Central memory CD8-positive, alpha-beta T cell (primary cell): ENCODE measurements at places on chromosomes 6 and 20.

GRCh38 chr6:7047966-7048365, 59.8 kb upstream of the RREB1 start:
- DNase-seq = no peak

GRCh38 chr6:153436351-153436750, 305.3 kb upstream of the RGS17 start:
- no peak for DNase-seq

- DNase-seq = no peak
Measured at GRCh38 chr6:129212081-129212480, 329.1 kb downstream of the LAMA2 start.

DNA sequence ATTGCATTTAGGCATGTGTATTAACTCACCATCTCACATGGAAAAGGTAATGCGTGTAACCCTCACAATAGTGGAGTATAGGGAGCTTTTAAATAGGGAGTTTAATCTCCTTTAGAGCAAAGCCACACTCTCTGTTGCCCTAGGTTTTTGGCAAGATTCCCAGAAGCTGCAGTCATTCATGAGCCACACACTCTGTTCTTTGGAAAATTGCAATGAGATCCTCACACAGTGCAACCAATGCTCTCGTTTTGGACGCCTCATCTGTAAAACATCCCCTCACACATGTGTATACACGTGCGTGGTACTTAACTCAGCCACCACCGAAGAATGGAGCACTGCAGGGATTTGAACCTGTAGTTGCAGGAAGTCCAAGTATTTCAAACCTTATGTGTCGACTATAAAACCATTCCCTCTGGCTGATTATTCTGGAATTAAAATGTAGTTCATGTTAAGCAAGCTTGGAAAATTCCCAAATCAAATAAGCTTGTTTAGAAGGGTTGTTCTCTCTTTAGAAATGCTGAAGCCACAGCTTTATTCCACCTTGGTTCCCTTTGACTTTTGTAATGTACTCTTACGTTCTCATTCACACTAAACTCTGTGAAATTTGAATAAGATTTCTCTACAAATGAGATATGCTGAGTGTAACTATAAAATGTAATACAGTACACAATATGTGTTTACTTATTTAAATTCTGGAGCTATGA, 489.8 kb upstream of the MANEA start:
- no peak for DNase-seq

- no peak for DNase-seq
Measured at GRCh38 chr6:44228433-44228832, 5.0 kb downstream of the SLC29A1 start.
